T follicular helper cell (primary cell): ENCODE measurements at places on chromosomes 4 and X.

DNA sequence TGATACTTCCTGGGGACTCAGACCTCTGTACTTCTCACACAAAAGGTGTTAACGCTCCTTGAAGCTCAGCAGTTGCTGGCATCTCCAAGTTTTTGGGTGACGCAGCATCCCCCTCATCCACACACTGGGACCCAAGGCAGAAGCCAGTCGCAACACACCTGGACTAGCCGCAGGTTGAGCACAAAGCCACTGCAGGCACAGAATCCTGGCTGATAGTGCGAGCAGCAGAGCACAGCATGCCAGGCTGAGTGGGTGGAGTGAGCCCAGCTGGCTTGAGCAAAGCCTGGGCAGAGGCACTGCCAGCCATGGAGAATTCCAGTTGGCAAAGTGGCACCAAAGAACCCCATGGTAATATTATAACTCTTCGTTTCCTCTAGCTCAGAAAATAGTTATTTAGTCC is 873.2 kb upstream of the NDST4 start:
- DNase-seq, result no peak

DNA sequence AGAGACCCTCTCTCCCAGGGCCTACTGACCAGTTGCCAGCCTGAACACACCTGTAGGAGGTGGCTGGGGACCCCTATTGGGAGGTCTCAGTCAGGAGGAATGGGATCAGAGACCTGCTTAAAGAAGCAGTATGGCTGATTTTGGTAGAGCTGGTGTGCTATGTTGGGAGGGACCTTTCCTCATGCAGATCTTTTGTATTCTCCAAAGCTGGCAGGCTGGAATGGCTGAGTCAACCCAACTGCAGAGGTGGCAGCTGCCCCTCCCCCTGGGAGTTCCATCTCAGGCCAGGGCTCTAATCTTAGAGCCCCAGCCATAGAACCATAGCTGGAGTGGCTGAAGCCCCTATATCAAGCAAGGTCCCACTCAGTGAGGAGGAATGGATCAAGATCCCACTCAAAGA is 279.3 kb upstream of the BMP3 start:
- no peak for DNase-seq

GRCh38 chr4:8279321-8280157 is 10.0 kb downstream of the HTRA3 start:
- DNase-seq, result no peak

GRCh38 chr4:2882341-2882740 is 38.7 kb downstream of the ADD1 start:
- no peak for DNase-seq

DNA sequence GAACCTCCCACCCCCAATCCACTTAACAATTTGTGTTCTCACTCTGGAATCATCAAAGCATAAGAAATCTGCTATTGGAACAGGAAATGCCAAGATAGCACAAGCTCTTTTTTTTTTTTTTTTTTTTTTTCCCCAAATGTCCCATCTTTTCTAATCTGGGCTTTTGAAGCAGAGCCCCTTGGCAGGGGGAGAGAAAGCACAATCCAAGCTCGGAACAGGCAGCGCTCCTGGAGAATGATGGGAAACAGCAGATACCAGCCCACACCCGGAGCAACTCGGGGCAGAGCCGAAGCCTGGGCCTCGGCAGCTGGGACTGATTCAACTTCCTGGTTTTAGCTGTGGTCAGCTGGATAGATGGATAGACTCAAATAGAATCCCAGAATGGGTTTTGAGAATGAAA is 235.1 kb downstream of the QDPR start:
- DNase-seq, result no peak

GRCh38 chr4:163395055-163395454 is 51.4 kb downstream of the NPY5R start:
- no peak for DNase-seq

GRCh38 chrX:37659047-37659446 is 26.5 kb upstream of the XK start:
- DNase-seq, result no peak

GRCh38 chr4:184792950-184793555 is 32.7 kb downstream of the ACSL1 start:
- DNase-seq, result peak; percentile 3

DNA sequence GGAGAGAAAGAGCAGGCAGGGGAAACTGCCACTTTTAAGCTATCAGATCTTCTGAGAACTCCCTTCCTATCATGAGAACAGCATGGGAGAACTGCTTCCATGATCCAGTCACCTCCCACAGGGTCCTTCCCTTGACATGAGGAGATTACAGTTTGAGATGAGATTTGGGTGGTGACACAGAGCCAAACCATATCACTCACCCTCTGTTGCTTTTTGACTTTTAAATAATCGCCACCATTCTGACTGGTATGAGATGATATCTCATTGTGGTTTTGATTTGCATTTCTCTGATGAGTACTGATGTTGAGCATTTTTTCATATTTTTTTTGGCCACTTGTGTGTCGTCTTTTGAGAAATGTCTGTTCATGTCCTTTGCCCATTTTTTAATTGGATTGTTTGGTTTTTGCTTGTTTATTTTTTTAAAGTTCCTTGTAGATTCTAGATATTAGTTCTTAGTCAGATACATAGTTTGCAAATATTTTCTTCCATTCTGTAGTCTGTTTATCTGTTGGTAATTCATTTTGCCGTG is 6.5 kb upstream of the PAQR3 start:
- DNase-seq, result no peak

GRCh38 chr4:166049036-166049435 is 176.0 kb downstream of the TLL1 start:
- no peak for DNase-seq

DNA sequence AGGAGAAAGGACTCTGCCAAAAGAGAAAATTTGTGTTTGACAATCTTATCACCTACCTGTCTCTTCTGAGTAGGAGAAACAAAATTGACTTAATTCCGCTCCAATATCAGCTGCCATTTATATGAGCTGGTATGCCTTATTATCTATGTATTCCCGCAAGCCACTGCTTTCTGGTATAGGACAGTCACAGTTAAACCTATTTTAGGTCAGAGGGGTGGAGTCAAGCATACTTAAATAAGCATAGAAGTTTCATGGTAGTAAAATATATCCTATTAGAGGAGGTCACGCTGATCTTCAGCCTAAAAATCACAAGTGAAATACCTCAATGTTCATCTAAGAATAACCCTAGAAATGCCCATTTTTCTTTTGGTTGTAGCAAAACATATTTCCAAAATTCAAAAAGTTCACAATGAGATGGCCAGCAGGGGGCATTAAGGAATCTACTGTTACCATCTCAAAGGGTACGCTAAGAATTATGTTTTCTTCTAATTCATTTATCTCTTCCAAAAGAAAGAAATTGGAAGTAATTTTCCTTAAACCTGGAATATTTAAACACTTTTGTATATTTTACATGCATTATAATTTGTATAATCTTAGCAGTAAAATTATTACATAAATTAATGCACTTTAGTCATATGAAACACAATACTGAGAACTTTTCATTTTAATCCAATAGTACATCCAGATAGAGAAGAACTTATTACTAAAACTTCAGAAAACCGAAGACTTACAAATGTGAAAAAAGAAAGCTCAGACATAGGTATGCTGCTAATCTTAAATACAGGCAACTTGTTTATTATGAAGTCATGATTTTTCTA is 10.5 kb downstream of the PPAT start:
- peak; percentile 22 for DNase-seq

DNA sequence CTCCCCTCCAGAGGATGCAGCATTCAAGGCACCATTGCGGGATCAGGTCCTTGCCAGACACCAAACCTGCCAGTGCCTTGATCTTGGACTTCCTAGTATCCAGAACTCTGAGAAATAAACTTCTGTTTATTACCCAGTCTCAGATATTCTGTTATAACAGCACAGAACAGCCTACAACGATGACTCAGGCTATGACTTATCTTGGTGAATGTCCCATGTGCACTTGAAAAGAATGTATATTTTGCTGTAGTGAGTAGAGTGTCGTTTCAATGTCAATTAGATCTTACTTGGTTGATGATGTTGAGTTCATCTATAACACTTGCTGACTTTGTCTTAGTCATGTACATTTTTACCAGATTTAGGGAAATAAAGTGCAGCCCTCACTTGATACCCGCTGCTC is 34.5 kb upstream of the PGRMC1 start:
- DNase-seq, result no peak

- no peak for DNase-seq
Observed at GRCh38 chr4:6332042-6332668, 62.5 kb downstream of the WFS1 start.

- DNase-seq, result no peak
Observed at GRCh38 chrX:39777623-39778025, 320.1 kb downstream of the BCOR start.

- no peak for DNase-seq
Observed at GRCh38 chrX:17475449-17476217, 100.6 kb downstream of the NHS start.

DNA sequence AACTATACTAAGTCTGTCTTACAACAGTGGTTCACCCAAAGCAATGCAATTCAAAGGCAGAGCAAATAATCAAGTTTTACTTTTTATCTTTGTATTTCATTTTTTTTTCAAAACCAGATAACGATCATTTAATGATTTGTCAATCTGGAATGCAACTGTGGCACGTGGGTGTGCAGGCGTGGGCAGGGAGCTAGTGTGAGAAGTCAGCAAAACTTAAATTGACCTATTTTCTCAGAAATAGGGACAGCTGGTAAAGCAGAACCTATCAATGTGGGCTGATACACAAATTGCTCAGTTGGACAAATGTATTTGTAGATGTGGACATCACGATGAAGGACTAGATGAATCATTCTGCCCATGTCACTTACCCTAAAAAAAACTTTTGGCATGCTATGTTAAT is 105.6 kb downstream of the CBLL2 start:
- no peak for DNase-seq
